ENCODE measurements at places on chromosomes 3 and 15.

DNA sequence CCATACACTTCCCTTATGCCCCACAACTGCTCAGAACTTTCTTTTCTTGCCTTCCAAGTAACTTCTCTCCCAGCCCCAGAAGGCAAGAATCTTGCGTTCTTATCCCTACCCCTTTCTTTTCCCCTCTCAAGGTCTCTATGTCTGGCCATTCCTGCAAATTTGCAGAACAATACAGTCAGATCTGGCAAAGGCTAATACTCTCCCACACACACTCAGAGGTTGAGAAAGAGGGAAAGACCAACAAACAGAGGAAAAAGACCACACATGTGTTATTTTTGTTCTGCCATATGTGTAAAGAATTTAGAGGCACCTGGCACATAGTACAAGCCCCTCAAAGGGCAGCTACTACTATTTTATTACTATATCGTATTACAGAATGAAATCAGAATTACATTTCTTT is 25.7 kb downstream of the GJD2 start:
- no peak for DNase-seq

DNA sequence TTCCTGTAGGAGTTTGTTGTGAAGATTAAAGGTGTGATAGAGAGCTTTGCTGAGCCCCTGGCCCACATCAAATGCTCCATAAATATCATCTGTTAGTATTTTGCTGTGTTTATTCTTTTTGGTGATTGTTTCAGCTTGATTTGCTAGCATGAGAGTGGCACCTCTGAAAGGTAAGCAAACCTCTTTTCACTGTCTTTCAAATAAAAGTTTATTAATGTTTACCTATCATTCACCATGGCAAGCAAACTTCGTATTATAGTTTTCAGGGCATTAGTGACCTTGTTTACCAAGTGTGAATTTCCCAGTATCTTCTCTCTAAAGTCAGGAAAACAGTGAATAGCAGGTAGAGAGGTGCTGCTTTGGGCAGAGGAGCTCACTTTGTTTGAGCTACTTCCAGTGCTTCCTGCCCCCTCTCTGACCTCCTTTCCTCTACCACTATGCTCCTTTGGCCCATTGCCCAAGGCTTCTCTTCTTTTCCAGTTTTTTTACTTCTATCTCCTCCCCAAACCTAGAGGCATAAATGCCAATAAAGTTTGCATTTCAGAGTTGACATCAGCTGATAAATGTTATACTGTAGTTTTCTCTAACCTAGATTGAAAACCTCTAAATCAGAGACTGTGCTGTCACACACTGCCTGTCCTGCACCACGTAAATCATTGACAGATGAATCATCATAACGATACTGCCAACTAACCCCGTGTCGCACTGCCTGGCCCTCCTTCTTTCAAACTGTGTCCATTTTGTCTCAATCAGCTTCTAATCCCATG is 569.0 kb downstream of the TUSC7 start:
- DNase-seq, result no peak

GRCh38 chr3:125436921-125437320 is 61.8 kb upstream of the ZNF148 start:
- no peak for DNase-seq

GRCh38 chr3:81735334-81735733 is 26.1 kb downstream of the GBE1 start:
- DNase-seq, result no peak

DNA sequence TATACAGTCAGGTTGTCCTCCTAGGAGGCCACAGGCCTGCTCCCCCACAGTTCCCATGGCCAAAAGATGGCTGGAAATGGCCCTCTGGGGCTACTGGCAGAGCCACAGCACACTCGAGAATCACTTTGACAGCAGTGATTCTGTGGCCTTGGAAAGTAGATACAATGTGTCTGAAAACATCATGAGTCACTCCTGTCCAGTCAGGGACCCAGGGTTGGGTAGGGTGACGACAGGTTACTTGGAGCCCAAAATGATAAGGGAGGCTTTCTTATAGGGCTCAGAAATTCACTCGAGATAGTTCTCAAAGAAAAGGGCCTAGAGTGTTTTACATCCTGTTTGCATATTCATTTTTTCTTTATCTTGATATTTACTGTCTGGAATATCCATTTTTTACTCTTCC is 24.3 kb downstream of the MRPS25 start:
- DNase-seq, result no peak

- no peak for DNase-seq
These were observed 212.4 kb upstream of the ZBTB20 start for GRCh38 chr3:115359536-115359935.

- no peak for DNase-seq
These were observed 41.7 kb upstream of the CORO2B start for GRCh38 chr15:68537097-68537496.

GRCh38 chr3:103810167-103810566 is 1375.4 kb downstream of the ZPLD1 start:
- DNase-seq, result no peak

DNA sequence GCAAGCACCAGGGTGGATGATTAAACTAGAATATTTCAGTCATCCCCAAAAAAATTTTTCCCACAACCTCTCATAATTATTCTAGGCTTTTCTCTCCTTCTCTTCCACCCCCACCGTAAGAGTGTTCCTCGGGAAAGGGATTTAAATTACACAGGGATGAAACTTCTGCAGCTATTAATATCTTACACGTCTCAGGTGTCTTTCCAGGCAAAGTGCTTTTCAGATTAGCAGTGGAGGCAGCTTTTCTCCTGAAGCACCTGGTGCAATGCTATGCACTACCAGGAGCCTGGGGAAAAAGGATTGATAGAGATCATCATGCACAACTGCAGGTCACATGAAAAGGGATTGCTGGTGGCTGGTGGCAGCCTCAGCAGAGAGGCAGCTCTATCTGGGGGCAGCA is 250.4 kb downstream of the NTRK3 start:
- DNase-seq, result no peak

DNA sequence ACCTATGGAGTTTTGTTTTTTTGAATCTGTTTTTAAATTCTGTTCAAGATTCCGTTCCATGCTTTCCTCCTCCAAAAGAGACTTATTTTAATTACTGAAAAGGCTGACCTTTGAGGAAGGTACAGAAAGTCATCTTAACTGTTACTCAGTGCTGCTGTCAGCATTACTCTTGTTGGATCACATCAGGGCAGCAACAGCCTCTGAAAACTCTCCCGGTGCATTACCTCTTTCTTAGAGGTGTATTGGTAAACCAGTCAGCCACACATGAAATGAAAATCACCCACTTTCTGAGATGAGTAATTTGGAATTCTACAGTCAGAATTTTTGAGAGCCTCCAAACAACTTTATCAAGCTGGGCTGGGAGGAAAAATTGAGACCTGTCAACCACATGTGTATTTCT is 88.5 kb upstream of the LIMD1 start:
- DNase-seq, result no peak

DNA sequence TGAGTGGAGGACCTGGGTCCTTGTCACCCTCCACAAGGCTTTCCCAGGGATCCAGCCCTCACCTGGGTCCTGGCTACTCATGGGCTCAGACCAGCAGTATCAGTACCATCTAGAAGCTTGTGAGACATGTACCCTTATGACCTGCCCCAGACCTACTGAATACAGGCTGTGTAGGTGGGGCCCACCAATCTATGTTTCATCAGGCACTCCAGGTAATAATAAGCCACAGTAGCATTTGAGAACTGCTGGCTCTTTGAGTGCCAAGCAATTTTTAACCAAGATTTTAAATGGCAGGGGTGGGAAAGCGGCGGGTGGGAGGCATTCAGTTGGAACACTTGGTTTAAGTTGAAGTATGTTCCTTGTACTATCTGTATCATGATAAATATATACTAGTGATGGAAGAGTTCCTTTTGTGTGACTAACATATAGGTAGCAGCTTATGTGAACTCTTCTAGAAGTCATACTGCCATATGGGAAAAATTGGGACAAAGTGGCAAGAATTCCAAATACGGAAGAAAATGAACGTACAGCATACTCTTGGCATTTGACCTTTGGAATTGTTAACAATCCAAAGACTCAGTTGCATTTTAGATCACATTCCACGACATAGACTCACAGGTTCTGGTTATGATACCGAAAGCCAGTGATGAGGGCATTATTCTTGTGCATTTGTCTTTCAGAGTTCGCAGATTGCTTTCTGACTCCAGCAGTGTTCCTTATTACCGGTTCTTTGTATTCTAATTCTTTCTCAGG is 190.4 kb downstream of the GHSR start:
- no peak for DNase-seq

GRCh38 chr15:78691851-78692421 is 50.9 kb upstream of the CHRNB4 start:
- no peak for DNase-seq

- no peak for DNase-seq
These were observed 75.3 kb upstream of the C2CD4B start for GRCh38 chr15:62240121-62241096.

DNA sequence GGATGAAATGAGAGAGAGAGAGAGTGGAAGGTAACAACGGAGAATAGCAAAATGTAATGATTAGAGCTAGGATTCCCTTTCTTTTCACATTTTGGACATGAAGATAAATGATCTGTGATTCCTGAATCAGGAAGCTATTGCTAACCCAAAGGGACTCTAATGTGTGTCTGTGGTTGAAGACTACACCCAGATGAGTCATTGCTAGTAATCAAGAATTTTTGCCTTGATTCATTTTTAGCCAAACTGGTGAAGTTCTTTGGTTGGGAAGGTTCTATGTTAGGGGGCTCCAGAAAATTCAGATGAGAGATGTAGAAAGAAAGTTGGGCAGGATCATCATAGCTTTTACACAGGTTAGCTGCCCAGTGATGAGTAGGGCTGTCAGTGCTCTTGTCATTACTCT is 116.4 kb downstream of the DUT start:
- no peak for DNase-seq

- DNase-seq, result no peak
These were observed 26.8 kb downstream of the TRANK1 start for GRCh38 chr3:36918050-36918449.

DNA sequence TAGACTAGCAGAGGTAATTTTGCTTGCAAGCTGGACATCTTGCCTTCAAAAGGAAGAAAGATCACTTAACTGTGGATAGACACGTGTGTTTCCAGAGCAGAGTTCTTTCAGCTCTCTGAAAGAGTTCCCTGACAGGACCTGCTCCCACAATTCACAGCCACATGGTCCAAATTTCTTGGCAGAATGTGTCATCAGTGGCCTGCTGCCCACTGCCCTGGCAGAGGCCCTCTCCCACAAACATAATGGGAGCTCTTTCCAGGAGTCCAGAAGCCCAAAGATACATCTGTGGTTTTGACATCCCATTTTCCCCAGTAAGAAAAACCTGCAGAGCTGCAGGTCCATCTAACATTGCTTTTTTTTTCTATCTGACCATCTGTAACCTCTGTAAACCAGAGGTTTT is 48.3 kb downstream of the SERPINI1 start:
- DNase-seq, result no peak

DNA sequence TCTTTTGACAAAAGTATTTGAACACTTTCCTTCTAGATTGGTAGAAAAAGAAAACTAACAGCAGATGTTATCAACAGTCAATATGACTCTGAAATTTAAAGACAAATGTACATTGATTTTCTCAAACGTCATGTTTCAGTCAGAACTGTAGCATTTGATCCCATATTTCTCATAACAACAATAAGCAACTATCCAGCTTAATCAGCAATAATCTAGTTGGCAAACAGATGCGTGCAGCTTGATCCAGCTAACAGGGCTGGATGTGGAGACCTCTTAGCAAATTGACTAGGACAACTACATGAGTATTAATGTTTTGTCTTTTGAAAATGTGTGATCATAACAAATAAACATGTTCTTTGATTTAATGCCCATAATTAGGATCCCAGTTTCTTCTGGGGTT is 94.0 kb upstream of the STT3B start:
- DNase-seq, result no peak

GRCh38 chr15:89543389-89543788 is 31.9 kb upstream of the TICRR start:
- DNase-seq, result no peak

DNA sequence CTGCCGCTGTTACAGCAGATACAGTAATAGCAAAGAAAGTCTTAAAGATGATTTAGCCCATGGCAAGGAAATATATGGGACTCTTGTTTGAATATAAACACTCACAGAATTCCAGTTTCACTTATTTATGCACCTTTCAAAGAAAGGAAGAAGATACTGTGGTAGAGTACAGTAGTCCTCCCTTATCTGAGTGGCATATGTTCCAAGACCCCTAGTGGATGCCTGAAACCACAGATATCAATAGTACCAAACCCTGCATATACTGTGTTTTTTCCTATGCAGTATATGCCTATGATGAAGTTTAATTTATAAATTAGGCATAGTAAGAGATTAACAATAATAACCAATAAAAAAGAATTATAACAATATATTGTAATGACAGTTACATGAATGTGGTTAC is 8.2 kb downstream of the MAP2K1 start:
- DNase-seq, result no peak

GRCh38 chr3:157816296-157816695 is 289.9 kb downstream of the SHOX2 start:
- no peak for DNase-seq

DNA sequence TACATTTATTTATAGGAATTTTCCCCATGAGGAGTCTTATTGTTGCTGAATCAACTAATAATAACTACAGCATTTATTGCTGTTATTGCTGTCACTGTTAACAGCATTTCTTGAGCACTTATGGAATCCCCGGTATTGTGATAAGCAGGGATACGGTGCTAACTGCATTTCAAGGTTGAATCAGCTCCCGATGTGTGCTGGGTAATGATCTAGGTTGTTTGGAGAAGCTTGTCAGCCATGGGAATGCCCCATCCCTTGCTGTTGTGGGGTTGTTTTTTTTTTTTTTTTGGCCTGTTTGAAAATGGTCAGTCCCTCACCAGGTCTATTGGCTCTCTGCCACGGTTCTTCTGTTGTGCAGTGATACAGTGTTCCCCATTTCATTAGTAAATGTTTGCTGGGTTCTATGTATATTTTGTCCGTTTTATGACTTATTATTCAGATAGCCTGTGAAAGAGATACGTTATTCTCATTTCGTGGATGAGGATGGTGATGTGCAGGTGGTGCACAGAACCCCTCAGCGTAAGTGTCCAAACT is 48.5 kb downstream of the MED12L start:
- DNase-seq, result no peak

DNA sequence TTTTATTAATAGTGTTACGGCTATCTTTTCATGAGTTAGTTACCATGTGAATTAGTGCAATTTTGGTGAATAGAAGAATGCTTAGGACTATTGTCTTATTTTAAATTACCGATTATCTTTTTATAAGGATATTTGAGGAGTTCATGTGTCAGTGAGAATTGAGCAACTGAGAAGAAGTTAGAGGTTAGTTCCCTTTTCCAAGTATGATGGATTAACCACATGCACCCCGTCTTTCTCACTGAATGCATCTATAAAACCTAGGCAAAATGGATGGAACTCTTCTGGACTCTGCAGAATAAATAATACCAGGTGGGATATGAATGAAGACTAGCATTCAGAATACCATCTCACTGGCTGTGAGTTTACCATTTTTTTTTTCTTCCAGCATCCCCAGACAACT is 74.3 kb downstream of the TCF12 start:
- DNase-seq, result no peak

DNA sequence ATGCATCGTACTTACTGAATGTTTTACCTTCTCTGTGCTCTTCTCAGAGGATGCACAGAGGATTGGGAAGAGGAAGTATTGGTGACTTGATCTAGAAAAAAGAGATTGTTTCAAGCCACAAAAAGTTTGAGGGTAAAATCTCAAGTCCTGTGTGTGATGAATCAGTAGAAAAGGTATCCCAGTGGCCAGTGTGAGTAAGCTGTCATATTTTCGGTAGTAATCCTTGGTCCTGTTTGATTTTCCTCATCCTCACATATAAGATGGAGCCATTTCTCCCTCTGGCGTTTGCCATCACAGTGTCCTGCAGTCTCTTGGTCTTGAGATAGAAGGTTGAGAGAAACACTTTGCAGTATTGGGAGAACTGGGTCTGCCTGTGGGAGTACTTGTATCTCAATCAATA is 166.8 kb downstream of the LPP start:
- DNase-seq, result no peak

All from NCI-H1436 treated with DMSO at 0.1 percent for 48 hours (cell line).